ENCODE measurements at places on chromosomes 3 and 15.

DNA sequence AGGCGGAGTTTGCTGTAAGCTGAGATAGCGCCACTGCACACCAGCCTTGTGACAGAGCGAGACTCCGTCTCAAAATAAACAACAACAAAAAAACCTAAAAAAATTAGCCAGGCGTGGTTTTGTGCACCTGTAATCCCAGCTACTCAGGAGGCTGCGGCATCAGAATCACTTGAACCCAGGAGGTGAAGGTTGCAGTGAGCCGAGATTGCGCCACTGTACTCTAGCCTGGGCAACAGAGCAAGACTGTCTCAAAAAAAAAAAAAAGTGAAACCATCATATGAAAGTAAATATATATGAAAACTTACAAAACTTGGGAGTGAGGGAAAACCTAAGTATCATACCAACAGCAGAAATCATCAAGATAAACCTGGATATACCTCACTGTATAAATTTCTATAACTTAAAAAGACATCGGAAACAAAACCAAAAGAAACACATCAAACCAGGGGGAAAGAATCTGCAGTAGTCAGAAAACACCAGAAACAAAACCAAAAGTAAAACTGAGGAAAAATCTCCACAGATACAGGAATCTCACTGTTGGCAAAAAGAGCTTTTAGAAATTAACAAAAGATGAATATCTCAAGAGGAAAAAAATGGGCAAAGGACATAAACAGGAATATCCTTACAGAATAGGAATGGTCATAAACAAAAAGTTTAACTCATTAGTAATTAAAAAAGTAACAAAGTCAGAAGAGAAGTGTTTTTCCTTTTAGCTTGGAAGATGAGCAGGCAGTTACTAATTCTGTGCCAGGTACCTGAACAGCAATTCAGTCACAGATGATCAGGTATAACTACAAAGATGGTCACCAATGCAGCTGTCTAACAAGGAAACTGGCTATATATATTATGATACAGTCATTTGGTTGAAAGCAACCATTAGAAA, 41.3 kb downstream of the ETV5 start:
- no peak for DNase-seq

- no peak for DNase-seq
Observed at GRCh38 chr3:142040941-142041491, 108.3 kb downstream of the TFDP2 start.

GRCh38 chr15:71452893-71453292, 337.6 kb downstream of the THSD4 start:
- DNase-seq, result no peak

DNA sequence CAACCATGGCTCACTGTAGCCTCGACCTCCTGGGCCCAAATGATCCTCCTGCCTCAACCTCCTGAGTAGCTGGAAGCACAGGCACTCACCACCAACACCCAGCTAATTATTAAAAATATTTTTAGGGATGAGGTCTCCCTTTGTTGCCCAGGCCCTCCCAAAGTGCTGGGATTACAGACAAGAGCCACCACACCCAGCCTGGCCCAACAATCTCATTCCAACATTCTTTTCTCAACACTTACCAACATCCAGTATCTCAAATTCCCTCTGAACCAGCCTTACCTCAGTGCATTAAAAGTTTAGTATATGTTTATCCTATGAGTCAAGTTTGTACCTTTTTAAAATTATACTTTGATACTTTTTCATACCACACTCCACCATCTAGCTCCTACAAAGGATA, 25.0 kb downstream of the ANXA2 start:
- no peak for DNase-seq

DNA sequence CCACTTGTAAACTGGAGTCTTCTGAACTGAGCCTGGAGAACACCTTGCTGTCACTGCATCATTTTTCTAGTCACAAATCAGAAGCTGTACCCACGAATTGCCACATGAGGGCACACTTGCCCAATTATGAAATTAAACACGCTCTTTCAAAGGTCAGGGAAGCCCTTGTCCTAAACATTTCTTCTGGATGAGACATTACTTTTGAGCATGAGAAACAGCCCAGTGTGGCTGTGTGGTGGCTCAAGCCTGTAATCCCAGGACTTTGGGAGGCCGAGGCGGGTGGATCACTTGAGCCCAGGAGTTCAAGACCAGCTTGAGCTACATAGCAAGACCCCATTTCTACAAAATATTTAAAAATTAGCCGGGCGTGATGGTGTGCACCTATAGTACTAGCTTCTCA, 27.5 kb upstream of the CFAP161 start:
- DNase-seq, result no peak

DNA sequence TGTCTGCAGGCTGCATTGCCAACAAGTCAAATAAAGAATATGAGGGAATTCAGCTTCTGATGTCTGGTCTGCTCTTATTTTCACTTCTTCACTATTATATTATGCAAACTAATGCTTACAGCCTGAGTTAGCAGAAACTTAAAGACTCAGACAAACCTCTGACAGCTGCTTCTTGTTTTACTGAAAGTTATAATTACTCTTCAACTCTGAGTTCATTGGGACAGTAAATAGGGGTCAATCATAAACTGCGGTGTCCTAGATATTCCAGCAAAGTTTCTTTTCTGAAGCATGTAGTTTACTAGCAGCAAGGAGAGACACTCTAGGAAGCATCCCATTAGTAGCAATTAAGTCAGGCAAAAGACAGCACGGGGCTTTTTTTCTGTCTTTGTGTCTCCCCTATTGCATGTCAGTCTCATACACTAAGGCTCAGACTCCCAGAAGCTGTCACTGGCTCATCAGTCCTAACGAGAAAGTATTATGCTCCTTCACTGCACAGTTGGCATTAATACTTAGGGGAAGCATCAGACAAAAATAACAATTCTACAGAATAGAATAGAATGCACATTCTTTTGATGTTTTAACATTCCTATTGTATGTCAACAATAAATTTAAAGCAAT, 1060.8 kb downstream of the ROBO1 start:
- no peak for DNase-seq

DNA sequence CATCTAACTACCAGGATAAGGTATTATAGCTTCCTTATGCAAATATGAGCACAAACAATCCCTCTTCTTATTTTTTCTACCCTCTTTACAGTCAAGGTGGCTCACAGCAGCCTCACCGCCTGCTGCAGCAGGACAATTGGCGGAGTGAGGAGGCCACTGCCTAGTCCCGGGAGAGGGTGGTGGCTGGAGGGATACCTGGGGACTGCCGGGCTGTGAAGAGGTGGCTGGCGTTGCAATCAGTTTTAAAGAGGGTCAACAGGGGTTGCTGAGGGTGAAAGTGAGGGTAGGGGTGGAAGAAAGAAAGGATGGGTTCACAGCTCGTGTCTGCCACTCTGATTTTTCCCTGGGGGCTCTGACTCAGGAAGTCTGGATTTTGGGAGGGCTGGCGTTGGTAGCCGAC, 105.1 kb upstream of the SLC6A6 start:
- DNase-seq, result no peak

DNA sequence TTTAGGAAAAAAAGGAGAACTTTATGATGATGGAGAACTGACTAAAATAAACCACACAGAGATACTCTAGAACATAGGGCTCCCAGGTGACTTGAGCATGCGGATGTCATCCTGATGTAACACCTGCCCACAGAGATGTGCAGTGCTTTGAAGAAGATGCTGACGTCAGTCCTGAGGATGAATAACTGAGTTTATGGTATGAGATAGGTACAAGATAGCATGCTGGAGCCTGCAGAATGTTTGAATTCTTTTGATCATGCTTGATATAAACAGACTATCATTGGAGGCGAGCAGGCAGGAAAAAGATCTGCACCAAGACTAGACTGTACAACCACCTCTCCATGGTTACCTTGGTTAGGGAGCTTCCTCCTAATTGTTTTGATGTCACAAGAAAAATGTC, 12.4 kb downstream of the CCR4 start:
- DNase-seq, result no peak

DNA sequence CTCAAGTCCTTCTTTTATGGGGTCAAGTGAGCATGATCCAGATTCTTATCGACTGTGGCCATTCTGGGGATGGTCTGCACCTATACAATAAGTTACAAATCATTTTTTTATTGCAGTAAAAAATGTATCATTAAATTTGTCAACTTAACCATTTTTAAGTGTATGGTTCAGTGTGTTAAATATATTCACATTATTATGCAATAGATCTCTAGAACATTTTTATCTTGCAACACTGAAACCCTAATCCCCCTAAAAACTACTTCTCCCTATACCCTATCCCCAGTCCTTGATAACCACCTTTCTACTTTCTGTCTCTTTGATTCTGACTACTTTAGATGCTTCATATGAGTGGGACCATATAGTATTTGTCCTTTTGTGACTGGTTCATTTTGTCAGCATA, 10.4 kb upstream of the BOC start:
- no peak for DNase-seq

GRCh38 chr3:7075901-7076300, 215.0 kb downstream of the GRM7 start:
- DNase-seq, result no peak

GRCh38 chr15:78404125-78404524, 33.9 kb upstream of the IREB2 start:
- DNase-seq, result no peak

DNA sequence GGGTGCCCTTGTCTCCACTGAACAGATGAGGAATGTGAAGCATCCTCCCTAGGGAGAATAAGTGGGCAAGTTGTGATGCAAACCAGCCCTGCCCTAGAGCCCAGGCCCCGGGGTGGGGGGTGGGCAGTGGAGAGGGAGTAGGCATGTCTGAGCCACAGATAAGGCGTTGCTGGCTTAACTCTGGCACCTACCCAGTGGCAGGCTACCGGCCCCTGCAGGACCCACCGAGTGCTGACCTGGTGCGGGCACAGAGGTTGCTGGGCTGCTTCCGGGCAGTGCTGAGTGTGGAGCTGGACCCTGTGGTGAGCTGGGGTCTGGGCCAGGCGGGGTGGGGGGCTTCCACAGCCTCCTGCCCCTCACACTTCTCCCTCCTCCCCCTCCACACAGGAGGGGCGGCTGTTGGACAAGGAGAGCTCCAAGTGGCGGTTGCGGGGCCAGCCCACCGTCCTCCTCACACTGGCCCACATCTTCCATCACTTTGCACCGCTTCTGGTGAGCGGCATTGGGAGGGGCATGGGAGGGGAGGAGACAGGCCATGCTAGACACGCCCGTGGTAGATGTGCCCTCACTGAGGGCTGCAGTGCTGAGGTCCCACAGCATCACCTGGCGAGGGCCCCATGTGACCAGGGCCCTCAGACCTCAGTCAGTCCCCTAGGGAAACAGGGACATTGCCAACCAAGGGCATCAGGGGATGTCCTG, 10.1 kb downstream of the RNF123 start:
- DNase-seq, result no peak

DNA sequence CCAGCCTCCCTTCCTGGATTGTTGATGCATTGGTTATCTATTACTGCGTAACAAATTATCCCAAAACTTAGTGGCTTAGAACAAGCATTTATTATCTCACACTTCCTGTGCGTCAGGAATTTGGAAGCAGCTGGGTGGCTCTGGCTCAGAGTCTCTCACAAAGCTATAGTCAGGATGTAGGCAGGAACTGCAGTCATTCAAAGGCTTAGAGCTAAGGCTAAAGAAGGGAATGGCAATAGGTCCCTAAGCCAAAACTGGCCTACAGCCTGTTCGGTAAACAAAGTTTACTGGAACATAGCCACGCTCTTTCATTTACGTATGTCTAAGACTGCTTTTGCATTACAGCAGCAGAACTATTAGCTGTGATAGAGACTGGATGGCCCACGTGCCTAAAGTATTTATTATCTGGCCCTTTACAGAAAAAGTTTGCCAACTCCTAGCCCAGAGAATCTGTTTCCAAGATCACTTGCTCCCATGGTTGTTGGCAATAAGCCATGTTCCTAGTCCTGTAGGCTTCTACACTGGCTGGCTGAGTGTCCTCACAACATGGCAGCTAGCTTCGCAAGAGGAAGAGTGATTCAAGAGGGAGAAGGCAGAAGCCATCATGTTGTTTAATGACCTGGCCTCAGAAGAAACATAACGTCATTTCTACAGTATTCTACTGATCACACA, 132.4 kb downstream of the SNRK start:
- DNase-seq, result no peak

GRCh38 chr3:23640471-23641146, 165.1 kb upstream of the UBE2E1 start:
- no peak for DNase-seq

GRCh38 chr3:108403198-108403597, 106.8 kb downstream of the HHLA2 start:
- no peak for DNase-seq

- no peak for DNase-seq
Observed at GRCh38 chr15:89805241-89806209, 9.1 kb downstream of the ANPEP start.

GRCh38 chr3:18827664-18828063, 320.6 kb upstream of the KCNH8 start:
- no peak for DNase-seq

DNA sequence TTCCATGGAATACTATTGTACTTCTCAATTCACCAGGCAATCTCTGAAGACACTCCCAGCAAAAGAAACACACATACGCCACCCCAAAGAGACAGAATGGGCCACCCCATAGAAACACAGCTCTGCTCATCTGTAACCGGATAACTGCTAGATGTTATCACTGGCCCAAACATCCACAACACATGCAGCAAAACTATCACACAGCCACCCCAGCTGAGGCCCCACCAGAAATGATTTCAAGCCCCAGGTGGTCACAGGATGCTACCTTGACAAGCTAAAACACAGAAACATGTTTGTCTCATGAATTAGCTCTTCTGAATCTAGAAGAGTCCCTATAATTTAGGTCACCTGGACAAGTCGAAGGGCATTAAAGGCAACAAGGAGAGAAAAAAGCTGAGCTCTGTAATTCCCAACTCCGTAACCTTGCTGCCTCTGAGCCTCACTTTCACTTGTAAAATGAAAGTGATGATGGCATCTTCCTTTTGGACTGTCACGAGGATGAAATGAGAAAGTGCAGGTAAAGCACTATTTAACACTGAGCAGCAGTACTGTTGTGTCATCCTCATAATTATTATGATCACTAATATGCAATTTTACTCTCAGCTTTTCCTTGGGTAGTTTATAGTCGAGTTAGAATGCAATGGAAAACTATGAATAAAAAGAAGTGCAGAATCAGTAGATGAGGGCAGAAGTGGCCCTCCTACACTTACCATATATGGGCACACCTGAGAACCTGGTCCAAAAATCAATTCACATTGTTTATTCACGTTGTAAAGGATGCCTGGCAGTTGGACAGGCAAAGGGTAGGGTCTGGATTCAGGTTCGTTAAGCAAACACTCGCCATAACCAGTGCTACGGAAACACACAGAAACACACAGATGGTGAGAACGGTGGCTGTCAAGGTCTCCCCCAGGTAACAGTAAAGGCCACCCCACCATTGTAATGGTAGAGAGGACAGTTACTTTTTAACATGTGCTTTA, 38.6 kb downstream of the ADAMTS9 start:
- no peak for DNase-seq

DNA sequence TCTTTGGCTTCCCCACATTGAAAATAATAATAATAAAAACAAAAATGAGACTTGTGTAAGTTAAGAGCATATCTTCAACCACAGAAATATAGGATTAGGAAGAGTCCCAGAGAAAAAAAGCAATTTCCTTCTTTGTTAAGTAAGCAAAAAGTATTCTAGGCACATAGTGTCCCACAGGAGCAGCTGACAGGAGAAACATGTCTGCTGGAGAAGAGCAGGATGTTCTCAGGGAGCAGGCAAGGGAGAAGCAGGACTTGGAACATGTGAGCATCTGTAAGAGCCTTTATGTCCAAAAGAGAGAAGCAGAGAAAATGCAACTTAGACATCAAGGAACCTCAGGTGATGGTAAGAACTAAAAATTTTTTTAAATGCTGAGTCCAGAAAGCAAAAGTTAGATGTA, 39.0 kb downstream of the TTC23 start:
- DNase-seq, result no peak

All from GM12891 (cell line).